NCI-H146 (cell line): ENCODE measurements at places on chromosomes 13 and 19.
A peak's percentile ranks its signal among the peaks of the same experiment; 100 is the strongest.

DNA sequence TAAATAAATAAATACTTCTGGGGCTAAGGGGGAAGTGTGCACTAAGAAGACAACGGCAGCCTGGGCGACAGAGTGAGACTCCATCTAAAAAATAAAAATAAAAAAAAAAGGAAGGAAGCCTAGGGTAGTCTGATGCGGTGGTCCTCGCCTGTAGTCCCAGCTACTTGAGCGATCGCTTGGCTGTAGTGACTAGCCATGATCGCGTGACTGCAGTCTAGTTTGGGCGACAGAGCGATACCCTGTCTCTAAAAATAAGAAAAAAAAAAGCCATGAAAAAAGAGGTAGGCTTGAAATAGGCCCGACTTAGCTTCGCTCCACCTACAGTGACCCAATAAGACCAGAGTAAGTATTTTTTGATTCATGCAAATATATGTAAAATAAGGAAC lies 661 bp upstream of the BABAM1 start:
- DNase-seq: no peak

- peak; percentile 13 for DNase-seq
These were observed 11.8 kb upstream of the LILRA2 start for GRCh38 chr19:54561840-54562239.

GRCh38 chr19:35056513-35057063 lies 15.1 kb downstream of the HPN start:
- DNase-seq: no peak

GRCh38 chr13:32297206-32297605 lies 18.0 kb downstream of the ZAR1L start:
- DNase-seq: no peak

- DNase-seq: no peak
These were observed 8.8 kb upstream of the SULT2B1 start for GRCh38 chr19:48543121-48543710.

DNA sequence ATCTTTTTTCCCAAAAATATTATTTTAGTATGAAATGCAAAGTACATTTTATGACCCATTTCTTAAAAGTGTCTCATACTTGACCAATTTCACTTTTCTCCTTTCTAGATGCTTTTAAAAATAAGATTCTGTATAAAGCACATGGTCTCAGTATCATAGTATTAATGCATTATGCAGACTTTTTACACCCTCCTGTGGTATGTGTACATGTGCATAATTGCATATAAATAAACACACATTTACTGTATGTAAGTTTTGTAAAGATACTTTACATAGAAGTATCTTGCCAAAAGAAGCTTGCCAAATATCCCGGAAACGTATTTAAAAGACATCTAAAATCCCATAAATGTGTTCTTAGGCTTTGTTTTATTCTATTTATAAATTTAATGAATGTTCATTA lies 85.1 kb upstream of the MAB21L1 start:
- DNase-seq: no peak

- no peak for DNase-seq
These were observed 14.6 kb downstream of the AP3D1 start for GRCh38 chr19:2136796-2137195.

DNA sequence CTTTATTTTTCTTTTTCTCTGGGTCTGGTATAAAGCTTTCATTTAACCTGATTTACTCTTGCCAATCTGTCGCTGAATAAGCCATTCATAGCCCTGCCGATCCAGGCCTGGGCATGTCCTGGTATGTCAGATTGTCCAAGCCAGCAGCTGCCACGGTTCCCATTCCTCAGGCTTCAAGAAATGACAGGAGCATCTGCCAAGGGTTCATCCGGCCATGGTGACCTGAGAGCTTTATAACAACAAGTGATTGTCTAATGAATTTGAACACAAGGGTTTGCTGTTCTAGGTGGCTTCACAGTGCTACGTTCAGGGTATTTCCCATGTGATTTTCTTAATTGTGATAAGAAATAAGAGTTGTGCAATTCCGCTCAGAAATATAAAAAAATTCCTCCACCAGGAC lies 20.0 kb downstream of the PNMA8A start:
- no peak for DNase-seq

DNA sequence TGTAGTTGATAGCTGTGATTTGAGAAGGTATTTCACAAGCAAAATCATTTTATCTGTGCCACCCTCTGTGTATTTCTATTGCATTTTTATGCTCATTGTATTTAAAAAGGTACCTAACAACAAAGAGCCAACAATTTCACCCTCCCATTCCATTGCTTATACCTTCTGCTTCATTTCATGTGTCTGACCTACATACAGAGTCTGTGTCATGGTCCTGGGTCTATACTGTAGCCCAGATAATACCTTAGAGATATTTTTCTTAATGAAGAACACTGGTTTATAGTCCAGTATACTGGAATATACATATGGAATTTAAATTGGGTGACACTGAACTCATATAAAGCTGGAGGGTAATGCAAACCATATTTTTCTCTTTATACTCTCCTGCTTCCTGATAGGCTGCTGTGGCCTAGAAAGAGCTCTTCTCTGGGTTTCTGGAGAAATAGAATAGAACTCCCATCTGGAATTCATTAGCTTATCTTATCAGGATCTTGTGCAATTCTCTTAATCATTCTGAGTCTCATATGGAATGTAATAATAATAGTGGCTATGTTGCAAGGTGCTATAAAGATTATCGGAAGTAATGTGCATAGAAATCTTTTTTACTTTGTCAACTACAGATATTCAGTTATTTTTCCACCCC lies 31.8 kb upstream of the SPART start:
- no peak for DNase-seq

GRCh38 chr19:54576411-54576976 lies 2.9 kb downstream of the LILRA2 start:
- no peak for DNase-seq

- no peak for DNase-seq
These were observed 3.7 kb downstream of the ZSCAN22 start for GRCh38 chr19:58330458-58330857.

DNA sequence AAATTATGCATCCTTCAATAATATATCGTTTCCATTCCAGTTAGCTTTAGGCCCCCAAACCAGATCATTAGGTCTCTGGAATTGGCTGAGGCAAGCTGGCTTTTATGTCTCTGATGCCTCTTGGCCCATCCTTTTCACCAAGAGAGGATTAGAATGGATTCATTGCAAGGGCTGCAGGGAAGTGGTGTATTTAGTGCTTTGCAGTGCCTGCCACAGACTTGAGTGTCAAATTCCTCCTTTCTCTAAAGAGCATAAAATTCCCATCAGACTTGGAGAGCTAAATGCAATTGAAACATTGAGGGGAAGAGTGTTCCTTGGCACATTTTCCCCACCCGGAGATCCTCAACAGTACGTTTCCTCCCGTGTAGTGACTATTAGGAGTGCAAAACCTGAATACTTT lies 302.6 kb downstream of the ATP8A2 start:
- DNase-seq: no peak

- DNase-seq: peak; percentile 27
These were observed 763.1 kb upstream of the SLITRK1 start for GRCh38 chr13:84645196-84646012.

- no peak for DNase-seq
These were observed 770.6 kb downstream of the DACH1 start for GRCh38 chr13:71096421-71096820.

DNA sequence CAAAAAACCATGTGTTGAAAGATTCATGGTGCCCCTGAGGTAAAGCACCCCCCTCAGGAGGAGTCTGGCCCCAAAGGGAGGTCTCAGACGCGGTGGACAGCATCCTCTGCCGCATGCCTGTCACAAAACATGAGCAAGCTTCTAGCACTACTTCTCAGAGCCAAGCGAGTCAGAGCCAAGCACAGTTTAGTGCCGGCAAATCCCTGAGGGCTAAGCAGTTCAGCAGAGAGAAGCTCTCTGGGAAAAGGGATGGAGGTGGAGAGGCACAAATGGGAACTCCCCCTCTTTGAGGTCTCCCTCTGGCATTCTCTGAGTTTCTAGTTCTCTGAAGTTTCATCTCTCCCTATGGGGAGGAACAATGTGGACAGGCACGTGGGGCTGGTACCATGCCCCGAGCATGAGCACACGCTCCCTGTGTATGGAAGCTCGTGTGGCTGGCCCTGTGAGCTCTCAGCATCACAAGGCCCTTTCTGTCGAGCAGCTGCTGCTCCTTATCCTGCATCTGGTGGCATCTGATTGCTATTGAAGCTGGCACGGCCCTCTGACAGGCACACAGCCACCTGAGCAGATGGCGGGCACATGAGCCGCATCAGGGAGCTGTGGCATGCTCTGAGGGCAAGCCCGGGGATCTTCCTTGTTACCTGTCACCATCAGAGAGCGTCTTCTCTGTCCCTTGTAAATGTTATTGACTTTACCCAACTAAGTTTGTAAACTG lies 325.1 kb downstream of the SLC7A1 start:
- DNase-seq: no peak

- DNase-seq: no peak
These were observed 5.5 kb upstream of the ADAMTS10 start for GRCh38 chr19:8615813-8616596.

DNA sequence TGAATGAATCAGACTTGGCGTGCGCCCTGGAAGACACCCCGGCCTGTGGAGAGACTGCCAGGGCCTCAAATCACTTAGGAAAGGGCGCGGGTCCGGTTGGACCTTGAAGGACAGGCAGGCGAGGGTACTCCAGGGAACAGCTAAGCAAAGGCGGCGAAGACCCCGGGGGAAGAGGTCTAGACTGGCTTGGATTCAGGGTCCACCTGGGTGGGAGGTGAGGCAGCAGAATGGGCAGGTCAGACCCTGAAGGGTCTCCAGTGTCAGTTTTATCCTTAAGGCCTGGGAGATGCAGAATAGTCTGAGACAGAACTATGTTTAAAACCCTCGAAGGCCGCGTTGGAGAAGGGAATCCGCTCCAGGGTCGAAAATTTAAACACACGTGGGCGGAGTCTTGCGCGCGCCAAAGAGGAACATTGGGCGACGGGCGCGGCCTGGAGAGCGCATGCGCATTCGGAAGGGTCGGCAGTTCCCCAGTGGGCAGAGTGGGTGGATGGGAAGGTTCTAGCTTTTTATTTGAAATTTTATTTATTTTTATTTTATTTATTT lies 567 bp upstream of the SMG9 start:
- peak; percentile 90 for DNase-seq

- no peak for DNase-seq
These were observed 147.5 kb downstream of the DIAPH3 start for GRCh38 chr13:60016229-60016628.

DNA sequence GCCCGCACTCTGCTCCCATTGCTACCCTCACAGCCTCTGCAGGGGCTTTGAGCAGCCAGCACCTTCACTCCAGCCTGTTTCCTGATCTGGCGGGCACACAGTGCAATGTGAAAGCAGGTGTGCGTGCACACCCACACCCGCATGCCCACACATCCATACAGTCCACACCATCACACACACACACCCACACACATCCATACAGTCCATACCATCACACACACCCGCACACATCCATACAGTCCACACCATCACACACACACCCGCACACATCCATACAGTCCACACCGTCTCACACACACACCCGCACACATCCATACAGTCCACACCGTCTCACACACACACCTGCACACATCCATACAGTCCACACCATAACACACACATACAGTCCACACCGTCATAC lies 28.0 kb downstream of the PIAS4 start:
- no peak for DNase-seq

- no peak for DNase-seq
These were observed 156.5 kb downstream of the LMO7 start for GRCh38 chr13:75792526-75793187.

DNA sequence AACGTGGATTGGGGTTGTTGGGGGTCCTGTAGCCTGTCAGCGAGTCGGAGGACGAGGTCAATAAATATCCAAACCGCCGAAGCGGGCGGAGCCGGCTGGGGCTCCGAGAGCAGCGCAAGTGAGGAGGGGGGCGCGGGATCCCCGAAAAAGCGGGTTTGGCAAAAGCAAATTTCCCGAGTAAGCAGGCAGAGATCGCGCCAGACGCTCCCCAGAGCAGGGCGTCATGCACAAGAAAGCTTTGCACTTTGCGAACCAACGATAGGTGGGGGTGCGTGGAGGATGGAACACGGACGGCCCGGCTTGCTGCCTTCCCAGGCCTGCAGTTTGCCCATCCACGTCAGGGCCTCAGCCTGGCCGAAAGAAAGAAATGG lies 754 bp upstream of the SIX5 start:
- DNase-seq: peak; percentile 62

DNA sequence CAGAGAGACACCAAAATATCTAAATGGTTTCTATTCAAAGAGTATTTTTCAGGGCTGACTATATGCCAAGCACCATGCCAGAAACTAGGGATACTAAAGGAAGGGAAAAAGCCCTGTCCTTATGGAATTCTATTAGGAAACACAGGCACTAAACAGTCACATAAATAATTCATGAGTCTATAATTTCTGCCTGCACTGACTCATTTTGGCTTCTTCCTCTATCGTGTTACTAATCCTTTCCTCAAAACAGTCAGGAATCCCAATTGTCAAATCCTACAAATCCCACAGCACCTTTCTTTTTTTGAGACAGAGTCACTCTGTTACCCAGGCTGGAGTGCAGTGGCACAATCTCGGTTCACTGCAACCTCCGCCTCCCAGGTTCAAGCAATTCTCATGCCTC lies 29.2 kb downstream of the XPO4 start:
- no peak for DNase-seq

- DNase-seq: no peak
These were observed 155.1 kb downstream of the SUCLA2 start for GRCh38 chr13:47845981-47846380.

DNA sequence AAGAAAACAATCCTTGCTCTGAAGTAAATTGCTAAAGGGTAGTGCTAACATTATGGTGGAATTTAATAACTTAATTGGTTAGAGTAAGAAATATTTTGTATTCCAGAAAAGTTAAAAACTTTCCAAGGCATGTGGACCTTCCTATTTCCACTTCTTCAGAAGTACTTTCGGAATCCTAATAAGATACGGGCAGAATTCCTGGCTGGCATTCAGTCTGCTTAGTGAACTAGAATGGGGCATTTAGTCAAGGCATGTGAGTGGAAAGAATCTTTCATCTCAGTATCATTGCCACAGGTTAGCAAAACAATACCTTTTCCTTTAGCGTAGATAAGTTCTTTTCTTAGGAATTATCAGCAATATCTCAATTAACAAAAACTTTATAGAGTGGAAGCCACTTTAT lies 85.1 kb downstream of the TNFRSF19 start:
- no peak for DNase-seq

- no peak for DNase-seq
These were observed 105.6 kb downstream of the SPRY2 start for GRCh38 chr13:80235166-80235966.

DNA sequence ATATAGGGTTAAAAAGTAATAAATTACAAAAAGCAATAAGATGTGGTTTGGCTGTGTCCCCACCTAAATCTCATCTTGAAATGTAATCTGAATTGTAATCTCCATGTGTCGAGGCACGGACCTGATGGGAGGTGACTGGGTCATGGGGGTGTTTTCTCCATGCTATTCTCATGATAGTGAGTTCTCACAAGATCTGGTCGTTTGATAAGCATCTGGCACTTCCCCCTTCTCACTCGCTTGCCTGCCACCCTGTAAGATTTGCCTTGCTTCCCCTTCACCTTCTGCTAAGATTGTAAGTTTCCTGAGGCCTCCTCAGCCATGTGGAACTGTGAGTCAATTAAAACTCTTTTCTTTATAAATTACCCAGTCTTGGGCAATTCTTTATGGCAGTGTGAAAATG lies 577.4 kb downstream of the TBC1D4 start:
- no peak for DNase-seq

- DNase-seq: peak; percentile 66
These were observed 36.0 kb downstream of the BICRA start for GRCh38 chr19:47644743-47645482.
